AML-193 (cell line): ENCODE measurements at places on chromosomes 3 and 15.

DNA sequence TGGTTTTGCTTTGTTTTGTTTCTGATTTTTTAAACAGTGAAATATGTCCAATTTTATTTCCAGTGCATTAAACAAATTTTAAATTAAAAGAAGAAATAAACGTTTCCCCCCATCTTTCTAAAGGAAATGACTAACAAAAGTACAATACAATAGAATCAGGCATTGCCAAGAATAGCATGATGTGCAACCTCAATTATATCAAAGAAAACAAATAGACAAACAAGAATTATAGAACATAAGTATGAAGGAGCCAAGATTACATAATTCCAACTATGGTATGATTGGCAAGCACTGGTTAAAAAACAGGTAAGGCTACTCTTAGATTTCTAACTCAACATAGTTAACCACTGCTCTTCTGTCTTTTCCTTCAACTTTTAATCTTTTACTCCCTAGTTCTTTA lies 26.4 kb downstream of the TIGIT start:
- DNase-seq, result no peak

DNA sequence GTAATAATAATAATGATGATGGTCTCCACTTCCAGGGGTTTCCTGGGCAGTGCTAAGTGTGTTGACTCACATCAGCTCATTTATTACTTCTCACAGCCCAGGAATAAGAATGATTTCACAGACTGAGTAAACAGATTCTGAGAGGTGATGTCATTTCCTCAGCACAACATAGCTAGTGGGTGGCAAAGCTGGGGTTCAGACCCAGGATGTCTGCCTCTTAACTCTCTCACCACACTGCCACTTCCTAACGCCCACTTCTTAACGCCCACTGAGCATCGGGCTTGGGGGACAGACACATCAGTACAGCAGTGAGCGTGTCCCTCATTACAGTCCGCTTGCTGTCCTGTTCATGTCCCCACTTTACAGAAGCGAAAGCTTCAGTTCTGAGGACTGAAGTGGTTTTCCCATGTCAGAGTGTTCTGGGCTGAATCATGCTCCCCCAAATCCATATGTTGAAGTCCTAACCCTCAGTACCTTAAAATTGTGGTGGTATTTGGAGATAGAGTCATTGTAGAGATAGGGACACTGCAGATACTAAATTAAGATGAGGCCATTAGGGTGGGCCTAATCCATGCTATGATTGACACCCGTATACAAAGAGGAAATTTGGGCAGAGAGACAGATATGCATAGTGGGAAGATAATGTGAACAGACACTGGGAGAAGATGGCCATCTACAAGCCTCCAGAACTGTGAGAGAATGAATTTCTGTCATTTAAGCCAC lies 68.0 kb downstream of the ATP2B2 start:
- DNase-seq, result no peak

GRCh38 chr15:79779746-79780145 lies 117.1 kb downstream of the MTHFS start:
- no peak for DNase-seq

- no peak for DNase-seq
These were observed 557.3 kb upstream of the KCNMB2 start for GRCh38 chr3:177978946-177979345.

- no peak for DNase-seq
These were observed 42.2 kb upstream of the ROBO2 start for GRCh38 chr3:76997733-76998132.

GRCh38 chr3:195563317-195563716 lies 20.2 kb upstream of the PPP1R2 start:
- DNase-seq, result no peak

DNA sequence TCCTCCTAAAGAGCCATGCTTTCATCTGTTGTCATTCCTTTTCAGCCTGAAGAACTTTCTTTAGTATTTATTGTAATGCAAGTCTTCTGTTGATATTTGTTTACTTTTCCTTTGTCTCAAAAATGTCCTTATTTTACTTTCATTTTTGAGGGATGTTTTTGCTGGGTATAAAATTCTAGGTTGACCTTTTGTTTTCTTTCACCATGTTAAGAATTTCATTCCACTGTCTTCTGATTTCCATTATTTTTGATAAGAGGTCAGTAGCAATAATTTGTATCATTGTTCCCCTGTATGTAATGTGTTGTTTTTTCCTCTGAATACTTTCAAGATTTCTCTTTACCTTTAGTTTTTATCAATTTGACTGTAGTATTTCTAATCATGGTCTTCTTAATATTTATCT lies 91.1 kb downstream of the RSRC1 start:
- DNase-seq, result no peak
